Natural killer cell treated with Interleukin-12 subunit alpha and Interleukin-12 subunit beta and Interleukin-15 and Interleukin-18, amount 100 ng/mL, for 72 hours (primary cell): ENCODE measurements at places on chromosomes 2 and 18.

DNA sequence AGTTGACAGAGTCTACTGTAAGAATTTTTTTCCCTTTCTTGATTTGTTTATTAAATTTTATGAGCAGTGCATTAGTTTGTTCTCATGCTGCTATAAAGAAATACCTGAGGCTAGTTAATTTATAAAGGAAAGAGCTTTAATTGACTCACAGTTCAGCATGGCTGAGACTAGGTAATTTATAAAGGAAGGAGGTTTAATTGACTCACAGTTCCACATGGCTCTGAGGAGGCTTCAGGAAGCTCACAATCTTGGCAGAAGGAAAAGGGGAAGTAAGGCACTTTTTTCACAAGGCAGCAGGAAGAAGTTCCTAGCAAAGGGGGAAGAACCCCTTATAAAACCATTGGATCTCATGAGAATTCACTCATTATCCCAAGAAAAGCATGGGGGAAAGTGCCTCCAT lies 191.4 kb upstream of the VRK2 start:
- no peak for DNase-seq

DNA sequence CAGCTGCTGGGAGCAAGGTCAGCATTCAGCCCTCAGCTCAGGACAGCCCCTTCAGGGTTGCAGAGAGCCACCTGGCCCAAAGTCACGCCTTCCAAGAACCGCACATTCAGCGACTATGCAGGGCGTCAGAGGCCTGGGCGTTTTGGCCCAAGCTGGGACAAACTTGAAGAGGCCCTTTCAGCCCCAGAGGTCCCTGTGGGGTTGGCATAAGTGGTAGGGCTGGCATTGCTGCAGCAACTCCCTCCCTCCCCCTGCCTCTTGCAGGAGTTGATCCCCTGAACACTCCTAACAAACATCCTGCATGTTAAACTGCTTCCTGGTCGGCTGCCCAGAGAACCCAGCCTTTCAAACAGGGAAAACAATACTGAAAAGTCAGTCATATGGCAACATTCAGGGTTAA lies 192.9 kb upstream of the SMAD2 start:
- DNase-seq: no peak

- peak; percentile 83 for DNase-seq
Measured at GRCh38 chr18:31722369-31722957, 38.1 kb upstream of the B4GALT6 start.

DNA sequence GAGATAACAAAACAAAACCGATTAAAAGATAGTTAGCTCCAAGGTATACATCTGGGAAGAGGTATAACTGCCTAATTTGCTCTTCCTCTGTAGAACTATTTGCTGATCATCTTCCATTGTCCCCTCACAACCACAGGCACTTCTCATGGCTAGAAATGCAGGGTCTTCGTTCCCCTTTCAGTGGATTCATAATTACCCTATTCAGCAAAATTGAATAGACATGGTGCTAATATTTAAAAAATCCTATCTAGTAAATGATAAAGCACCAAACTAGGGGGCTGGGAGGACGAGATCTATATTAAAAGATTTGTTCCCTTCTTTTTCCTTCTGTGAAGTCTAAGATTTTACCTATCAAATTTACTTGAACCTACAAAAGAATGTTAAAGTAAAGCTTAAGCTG lies 30.8 kb upstream of the ADAM17 start:
- DNase-seq: no peak

- DNase-seq: no peak
Measured at GRCh38 chr2:230306474-230306873, 20.5 kb upstream of the SP140L start.
